Activated CD8-positive, alpha-beta T cell treated with anti-CD3 and anti-CD28 coated beads, Interleukin-2, amount 10 ng/mL, durations not matched to agents 7 days and 5 days (primary cell): ENCODE measurements at places on chromosomes 16 and 17.

DNA sequence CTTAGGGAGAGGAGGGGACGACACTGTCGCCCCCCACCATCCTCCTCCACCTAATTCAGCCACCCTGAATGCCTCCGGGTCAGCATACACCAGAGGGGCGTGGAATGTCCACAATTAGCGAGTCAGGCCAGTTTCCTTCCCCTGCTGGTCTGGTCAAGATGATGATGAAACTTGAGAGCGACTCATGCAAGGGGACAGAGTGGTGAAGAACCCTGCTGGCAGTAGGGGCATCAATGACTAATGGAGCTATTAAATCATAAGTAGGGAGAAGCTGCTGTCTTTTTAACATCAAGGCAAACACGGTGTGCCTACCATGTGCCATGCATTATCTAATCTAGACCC, 7.2 kb downstream of the SPACA3 start:
- DNase-seq = no peak

DNA sequence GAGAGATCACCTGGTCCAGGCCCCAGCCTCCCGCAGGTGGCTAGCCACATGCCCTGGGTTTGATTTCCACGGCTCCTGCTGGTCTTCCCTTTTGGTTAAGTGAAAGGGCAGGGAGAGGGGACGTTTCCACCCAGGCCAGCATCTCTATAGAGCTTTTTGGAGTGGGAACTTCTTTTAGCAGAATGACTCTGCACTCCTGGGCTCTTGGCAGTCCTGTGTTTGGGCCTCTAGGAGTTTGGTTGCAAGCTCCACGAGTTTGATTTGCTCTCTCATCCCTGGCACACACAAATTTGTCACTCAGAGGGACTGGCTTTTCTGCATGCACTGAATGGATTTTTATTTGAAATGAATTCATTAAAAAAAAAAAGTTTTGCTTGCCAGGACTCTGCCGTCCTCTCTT, 32.8 kb downstream of the MSI2 start:
- DNase-seq = no peak

GRCh38 chr16:1100084-1100800, 4.2 kb upstream of the C1QTNF8 start:
- no peak for DNase-seq

DNA sequence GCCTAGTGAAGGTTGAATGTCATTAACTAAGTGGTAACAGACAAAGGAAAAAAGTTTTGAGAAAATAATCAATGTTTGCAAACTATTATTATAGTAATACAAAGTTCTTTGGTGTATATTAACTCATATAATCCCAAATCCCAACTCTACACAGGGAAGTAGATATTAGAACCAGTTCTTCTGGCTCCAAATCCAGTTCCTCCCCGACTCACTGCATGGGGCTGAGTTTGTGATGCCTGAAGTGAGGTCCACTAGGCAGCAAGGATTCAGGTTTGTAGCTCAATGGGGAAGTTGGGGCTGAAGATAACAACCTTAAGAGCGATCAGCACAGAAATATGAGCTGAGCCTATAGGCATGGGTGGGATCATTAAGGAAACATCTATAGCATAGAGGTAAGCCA, 5.6 kb upstream of the SYNRG start:
- DNase-seq = no peak

DNA sequence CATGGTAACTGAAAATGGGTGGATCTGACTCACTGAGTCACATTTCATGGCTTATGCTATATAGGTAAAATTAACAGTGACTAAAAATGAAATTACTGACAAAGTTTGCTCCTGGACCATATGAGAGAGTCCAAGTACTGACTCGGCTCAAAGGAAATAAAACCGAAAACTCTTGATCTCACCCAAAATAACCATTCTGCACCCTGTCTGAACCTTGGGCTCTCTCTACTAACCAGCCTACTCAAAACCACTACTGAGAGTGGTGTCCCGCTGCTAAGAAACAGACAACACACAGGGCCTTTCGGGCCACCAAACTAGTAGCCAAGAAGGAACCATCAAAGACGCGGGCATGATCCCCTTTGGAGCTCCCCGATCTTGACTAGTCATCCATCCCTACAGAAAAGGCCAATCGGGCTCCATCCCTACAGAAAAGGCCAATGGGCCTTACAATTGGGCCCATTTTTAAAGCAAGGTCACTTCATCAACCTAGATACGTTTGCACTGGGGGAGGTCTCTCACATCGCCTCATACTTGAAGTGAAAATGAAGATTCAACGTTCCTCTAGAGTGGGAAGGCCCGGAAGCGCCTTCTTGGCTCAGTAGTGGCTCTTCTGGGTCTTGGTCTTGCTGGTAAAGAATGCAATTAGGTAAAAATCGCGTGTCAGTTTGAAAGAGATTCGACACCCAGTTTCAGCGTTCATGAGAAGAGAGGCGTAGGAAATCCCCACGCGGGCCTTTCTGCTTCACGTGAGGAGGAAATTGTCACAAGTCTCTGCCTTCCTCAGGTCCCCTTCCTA, 720 bp upstream of the ZPBP2 start:
- DNase-seq = peak; percentile 47

DNA sequence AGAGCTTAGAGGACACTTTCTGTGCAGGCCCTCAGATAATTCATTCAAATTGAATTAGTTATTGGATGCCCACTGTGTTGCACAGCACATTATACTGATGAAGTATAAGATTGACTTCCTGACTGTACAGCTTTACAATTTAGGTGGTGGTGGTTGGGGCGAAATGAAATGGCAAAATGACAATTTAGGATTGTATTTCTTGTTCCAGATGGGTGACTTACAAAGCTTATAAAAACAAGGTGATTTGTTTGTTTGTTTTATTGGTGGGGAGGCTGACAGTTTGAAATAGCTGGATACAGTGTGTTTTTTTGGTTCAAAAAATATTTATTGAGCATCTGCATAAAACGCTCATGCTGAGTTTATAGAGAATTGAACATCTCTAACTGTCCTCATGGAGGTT, 1.6 kb downstream of the MAP2K4 start:
- no peak for DNase-seq

- peak; percentile 49 for DNase-seq
Observed at GRCh38 chr16:4682616-4683254, 10.6 kb upstream of the NUDT16L1 start.

- no peak for DNase-seq
Observed at GRCh38 chr17:47368262-47368661, 44.5 kb downstream of the EFCAB13 start.

DNA sequence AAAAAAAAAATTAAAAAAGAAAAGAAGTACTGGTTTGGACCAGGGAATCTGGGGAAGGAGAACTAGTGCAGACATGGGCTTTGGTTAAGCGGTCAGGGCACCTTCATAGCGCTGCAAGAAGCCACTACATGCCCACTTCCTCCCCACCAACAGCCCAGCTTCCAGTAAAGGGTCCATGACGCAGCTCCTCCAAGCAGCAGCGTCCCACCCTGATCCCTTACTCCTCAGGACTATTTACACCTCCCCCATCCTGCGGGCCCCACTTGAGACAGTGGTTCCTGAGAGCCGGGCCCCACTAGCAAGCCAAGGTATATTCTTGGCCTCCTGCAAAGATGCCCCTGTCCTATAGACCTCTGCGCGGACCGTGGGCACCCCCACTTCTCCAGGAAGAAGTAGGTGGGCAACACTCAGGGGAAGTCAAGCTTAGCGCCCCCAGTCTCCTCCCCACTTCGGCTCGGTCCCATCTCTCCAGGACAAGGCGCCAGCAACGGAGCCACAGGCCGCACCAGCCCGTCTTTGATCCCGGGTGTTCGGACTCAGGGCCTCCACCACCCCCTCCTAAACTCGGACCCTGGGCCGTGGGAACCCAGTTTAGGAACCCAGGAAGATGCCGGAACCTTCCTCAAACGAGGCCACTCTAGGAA, 913 bp upstream of the PRR14 start:
- DNase-seq = peak; percentile 72

- DNase-seq = no peak
Observed at GRCh38 chr17:28029044-28029443, 13.4 kb upstream of the NLK start.

DNA sequence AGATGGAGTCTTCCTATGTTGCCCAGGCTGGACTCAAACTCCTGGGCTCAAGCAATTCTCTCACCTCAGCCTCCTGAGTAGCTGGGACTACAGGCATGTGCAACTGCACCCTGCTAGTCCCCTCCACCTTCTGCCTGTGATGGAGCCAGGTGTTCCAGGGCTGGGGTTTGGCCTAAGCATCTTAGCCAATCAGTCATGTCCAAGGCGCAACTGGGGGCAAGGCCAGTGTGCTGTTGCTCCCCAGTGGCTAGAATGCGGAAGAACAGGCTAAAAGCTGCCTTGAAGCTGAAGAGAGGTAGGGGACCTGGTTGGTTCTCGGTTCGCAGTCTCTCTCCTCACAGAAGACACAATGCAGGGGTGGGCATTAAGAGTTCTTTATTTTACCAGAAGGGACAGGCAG, 18.6 kb downstream of the FLOT2 start:
- DNase-seq = no peak

DNA sequence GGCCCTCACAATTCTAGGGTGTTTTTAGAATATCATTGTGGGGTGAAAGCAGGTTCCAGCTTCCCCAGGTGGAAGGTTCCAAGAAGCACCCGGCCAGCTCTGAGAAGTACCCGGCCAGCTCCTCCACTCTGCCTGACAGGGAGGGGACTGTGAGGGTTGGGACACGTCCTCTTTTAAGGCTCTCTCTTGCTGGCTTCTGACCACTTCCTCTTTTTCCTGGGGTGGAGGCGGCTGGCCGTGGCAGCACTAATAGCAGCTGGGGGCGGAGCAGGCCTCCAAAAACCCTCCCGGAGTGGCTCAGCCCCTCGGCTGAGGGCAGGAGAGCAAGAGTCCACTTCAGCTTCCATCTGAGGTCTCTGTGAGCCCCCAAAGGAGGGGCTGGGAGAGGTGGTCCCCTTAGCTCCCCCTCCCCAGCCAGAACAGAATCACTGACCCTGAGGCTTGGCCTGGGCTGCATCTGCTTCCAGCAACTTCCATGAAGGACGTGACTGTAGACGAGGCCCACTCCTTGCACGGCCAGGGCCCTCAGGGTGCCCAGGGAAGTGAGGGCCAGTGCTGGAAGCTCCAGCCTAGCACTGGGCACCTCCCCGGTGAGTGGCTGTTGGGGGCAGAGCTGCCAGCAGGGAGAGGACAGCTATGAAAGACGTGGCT, 26.7 kb upstream of the PLCG2 start:
- no peak for DNase-seq

DNA sequence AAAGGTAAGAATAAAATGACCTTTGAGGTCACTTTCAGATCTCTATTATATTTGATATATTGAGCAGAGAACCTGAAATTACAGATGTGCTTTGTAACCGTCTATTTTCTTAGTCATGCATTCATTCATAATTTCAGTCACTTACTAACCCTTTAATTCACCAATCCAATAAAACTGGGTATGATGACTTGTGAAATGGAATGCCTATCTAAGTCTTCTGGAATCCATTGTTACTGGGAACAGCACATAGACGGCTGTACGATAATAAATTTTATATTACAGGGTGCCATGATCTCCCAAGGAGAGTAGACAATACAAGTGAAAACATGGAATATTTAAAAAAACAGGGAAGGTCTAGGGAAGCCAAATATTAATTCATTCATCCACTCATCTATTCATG, 22.9 kb downstream of the CDH11 start:
- DNase-seq = no peak

GRCh38 chr17:6608321-6608720, 32.2 kb downstream of the KIAA0753 start:
- DNase-seq = no peak

GRCh38 chr17:9324864-9325263, 250.8 kb downstream of the STX8 start:
- no peak for DNase-seq

GRCh38 chr16:81151648-81152310, 55.6 kb upstream of the GCSH start:
- DNase-seq = no peak

DNA sequence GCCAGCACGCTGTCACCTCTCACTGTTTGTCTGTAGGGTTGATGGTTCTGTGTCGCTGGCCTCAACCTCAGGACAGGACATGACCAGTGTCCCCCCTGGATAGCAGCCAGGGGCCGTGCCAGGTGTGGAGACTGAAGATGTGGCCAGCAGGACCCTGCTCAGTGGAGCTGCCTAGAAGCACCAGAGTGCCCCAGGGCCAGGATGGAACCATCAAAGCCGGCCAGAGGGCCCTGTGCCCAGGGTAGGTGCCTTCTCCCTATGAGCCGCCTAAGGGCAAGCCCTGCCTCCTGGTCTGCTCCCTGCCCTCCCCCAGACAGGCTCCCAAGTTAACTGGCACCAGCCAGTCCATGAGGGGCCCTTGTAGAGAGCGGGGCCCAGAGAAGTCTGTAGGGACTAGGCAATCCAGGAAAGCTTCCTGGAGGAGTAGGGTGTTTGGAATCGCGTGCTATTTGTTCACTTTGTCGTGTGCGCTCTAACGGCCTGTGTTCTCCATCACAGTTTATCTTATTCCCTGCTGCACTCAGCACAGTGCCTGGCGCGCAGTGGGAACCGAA, 546 bp upstream of the NDUFB10 start:
- DNase-seq = no peak

DNA sequence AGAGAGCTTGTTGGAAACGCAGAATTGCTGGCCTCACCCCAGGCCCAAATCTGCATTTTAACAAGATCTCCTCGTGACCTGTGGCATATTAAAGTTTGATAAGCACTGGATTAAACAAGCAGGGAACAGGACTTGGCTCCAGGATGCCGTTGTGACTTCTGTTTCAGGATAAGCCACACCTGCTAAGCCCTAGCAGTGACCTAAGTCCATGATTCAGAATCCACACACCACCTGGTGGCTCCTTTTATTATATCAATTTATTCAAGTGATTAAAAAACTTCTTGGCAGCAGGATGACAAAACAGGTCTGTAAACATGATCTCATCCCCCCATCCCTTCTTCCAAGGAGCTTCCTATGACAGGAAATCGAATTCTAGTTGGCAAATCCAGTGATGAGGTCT, 9.1 kb downstream of the NAGPA start:
- no peak for DNase-seq

DNA sequence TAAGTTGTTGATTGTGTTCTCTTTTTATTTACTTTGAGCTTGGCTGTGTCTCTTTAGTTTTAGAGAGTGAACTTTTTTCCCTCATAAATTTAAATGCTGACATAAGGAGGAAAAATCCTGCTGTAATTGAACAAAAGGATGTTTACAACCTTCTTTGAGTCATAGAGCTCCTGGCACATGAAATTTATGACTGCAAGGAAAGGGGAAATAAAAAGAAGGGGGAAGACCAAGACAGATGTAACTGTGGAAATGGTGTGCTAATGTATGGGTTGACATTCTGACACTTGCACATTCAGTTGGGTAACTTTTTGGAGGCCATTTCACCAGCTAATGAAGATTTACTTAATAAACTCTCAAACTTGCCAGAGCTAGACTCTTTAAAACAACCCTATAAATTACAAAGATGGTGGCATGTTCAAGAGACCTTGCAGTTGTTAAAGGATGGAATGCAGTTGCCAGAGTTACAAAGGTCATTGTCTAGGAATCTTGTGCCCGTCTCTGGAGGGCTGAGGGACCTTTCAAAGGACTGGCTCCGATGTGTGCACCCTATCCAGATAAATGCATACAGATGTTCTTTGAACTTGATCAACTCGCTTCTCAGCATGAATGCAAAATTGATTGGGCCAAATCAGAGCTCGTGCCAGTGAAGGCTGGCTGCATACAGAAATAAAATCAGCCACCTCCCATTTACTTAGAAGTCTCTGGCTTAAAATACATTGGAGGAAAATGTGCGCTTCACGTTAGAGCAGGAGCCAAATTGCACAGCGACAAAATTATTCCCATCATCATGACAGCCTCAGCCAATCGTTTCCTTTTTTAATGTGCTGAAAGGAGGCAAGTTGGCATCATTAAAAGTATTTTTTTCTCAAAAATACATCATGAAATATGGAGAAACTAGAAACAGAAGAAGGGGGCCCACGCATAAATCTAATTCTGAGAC, 289.0 kb upstream of the XYLT1 start:
- DNase-seq = no peak

GRCh38 chr17:59124665-59125064, 18.0 kb upstream of the TRIM37 start:
- DNase-seq = no peak
